EH (cell line): ENCODE measurements at places on chromosomes 1 and 21.
A peak's percentile ranks its signal among the peaks of the same experiment; 100 is the strongest.

- peak; percentile 89 for DNase-seq
Measured at GRCh38 chr1:40076895-40077312, 20.1 kb downstream of the PPT1 start.

DNA sequence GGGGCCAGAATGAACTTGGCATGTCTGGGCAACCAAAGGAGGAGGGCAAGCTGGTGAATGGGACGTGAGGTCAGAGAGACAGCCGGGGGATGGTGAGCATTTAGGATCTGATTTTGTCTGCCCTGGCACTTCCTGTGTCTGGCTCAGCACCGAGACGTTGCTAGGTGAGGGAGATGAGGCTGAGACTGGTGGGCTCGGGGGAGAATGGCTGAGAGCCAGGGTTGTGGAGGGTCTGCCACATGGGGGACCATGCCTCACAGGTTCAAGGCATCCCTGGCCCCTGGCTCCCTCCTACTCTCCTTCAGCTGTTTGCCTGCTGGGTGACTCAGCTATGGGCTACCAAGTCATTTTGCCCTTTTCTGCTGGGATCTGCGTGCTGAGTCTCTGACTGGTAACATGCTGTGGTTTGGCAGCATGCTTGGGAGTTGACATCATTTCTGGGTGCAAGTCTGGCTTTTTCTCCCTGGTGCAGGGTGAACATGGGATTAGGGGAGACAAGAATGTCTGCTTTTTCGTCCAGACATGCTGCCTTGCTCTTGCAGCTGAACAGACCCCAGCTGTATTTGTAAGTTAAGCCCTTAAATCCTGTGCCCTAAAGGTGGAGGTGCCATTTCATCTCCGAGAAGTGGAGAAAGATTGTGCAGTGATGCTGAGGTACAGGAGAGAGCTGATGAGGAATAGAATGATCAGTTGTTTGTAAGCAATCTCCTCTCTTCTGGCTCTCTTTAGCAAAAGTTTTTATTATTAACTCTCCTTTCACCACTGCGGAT lies 17.6 kb downstream of the GALNT2 start:
- peak; percentile 99 for DNase-seq

- peak; percentile 31 for DNase-seq
Measured at GRCh38 chr1:228988664-228989063, 253.4 kb downstream of the RHOU start.

DNA sequence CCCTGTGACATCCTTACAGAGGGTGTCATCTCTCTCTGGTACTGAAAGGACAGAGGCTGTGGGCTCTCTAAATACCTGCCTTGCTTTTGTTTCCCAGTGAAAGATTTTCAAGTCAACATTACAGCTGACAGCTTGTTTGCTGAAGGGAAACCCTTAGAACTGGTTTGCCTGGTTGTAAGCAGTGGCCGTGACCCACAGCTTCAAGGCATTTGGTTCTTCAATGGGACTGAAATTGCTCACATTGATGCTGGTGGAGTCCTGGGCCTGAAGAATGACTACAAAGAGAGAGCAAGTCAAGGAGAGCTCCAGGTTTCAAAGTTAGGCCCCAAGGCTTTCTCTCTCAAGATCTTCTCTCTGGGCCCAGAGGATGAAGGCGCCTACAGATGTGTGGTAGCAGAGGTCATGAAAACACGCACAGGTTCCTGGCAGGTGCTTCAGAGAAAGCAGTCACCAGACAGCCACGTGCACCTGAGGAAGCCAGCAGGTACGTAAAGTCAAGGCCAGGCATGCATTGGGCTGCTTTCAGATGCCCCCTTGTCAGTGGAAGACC lies 11.8 kb downstream of the CD101 start:
- DNase-seq = no peak

DNA sequence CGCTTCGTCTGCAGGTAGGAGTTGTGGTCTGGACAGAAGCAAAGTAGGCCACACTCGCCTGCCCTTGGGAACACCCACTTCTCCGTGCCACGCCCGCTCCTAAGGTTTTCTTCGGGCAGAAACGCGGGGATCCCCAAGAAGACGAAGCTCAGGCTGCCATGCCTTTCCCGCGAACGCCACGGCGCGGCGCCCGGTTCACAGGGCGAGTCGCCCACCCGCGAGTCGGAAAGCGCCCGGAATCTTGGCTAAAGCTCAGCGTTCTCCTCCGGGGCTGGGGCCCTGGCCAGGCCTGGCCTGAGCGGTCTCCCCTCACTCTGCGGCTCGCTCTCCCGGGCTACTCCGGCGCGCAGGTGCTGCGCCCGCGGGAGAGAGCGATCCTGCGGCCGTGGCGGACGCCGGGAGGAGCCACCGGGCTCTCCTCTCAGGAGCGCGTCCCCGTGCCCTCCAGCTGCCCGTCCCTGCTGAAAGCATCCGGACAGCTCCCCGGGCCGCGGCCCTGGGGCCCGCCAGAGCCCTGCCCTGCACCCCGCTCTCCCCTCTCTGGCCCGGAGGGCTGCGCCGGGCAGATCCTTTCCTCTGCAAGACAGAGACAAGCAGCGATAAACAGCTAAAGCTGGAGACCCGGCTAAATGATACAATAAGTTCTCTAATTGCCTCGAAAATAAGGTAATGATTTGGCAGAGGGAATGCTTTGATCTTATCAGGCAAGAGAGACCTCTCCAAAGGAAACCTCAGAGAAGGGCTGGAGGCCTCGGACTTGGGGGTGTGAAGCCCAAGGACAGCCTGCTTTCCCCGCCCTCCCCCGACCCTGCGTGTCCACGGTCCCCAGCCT lies 6.7 kb upstream of the WNT2B start:
- peak; percentile 74 for DNase-seq

GRCh38 chr1:115922801-115923200 lies 53.5 kb upstream of the SLC22A15 start:
- no peak for DNase-seq

DNA sequence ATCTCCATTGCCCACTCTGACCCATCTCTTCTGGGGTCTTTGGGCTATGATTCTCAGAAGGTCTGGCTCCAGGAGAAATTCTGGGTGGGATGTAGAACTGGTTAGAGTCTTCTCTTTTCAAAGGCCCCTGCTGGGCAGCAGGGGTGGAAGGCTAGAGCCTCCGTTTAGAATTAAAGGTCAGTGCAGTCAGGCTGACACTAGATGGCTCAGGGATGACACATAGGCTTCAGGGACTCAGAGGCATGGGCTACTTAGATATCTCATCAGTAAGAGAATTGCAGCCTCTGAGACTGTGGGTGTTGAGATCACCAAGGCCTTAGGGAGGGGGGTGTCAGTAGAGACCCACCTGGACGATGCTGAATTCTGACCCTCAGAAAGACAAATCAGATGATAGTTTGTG lies 12.6 kb upstream of the PPM1J start:
- DNase-seq = peak; percentile 55

GRCh38 chr1:8339203-8339600 lies 21.3 kb downstream of the SLC45A1 start:
- DNase-seq = no peak

GRCh38 chr1:151838222-151839081 lies 1.2 kb downstream of the C2CD4D start:
- peak; percentile 31 for DNase-seq

- DNase-seq = no peak
Measured at GRCh38 chr1:96820671-96821070, 99.1 kb downstream of the PTBP2 start.

DNA sequence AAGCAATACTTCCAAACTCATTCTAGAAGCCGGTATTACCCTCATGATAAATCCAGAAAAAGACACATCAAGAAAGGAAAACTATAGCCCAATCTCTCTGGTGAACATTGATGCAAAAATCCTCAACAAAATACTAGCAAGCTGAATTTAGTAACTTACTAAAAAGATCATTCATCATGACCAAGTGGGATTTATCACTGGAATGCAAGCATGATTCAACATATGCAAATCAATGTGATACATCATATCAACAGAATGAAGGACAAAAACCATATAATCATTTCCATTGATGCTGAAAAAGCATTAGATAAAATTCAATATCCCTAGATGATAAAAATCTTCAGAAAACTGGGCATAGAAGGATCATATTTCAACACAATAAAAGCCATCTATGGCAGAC lies 402.9 kb downstream of the TGFB2 start:
- DNase-seq = no peak

DNA sequence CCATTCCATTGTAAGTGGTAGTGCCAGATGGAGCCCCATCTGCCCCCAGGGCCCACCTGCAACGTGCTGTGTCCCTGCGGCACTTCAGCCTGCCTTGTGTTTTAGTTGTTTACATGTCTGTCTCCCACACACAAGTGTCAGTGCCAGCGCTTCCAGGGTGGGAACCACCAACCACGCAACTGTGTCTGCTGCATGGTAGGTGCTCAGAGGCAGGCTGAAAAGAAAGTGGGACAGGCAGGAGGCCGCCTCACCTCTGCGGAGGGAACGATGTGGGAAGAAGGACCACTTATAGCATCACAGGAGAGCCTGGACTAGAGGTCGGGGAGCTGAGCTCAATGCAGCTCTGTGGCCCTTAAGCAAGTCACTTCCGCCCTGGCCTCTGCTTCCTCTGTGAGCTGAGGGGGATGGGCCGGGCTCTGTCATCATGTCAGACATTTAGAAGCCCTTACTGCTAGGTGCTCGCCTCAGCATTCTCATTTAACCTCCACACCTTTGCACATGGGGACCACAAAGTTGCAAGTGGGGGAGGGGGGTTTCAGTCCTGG lies 17.9 kb downstream of the SLC9A1 start:
- peak; percentile 52 for DNase-seq

- DNase-seq = no peak
Measured at GRCh38 chr1:206112600-206113301, 4.4 kb downstream of the AVPR1B start.

DNA sequence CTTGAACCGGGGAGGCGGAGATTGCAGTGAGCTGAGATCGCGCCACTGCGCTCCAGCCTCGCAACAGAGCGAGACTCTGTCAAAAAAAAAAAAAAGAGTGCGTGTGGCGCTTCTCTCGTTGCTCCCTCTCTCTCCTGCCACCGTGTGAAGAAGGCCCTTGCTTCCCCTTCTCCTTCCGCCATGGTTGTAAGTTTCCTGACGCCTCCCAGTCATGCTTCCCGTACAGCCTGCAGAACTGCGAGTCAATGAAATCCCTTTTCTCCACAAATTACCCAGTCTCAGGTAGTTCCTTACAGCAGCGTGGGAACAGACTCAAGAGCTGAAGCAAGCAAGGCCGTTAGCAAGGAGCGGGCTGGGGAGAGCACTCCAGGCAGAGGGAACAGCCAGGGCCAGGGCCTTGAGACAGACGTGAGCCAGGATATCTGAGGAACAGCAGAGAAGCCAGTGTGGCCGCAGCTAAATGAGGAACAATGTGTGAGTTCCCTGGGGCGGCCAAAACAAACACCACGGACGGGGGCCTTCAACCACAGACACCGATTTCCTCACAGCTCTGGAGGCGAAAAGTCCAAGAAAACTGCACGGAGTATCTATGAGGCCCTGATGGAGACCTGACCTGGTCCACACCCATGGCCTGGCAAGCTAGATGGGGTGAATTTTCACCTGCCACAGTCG lies 54.2 kb upstream of the ETS2 start:
- DNase-seq = peak; percentile 24

DNA sequence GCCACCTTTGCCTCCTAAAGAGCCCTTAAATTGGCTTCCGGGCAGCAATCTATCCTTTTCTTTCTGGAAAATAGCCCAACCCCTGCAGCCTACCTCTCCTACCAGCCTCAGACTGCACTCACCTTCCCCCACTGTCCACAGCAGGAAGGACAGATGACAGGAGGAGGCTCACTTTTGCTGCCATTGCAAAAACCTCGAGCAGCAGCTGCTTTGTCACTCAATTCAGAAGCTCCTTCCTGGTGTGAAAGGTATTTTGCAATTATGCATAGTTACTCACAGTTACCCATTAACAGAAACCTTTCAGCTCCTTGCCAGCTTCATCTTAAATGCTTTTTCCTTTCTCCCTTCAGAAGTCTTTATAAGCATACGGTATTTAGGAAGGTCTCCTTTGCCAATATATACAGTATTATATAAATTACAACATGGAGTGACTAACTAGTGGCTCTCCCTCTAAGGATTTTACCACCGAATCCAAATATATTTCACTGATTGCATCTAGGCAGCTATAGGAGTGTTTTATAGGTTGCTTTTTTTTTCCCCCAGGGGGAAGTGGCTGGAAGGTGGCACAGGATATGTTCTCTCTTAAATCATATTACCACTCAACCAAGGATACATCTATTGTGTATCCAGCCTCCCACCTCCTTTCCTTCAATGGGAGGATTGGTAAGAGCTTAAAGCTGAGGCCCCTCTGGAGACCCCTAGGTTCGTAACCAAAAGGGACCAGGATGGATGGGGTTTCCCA lies 142.1 kb upstream of the IPO9 start:
- no peak for DNase-seq

- peak; percentile 50 for DNase-seq
Measured at GRCh38 chr21:14926186-14926585, 138.6 kb downstream of the NRIP1 start.

DNA sequence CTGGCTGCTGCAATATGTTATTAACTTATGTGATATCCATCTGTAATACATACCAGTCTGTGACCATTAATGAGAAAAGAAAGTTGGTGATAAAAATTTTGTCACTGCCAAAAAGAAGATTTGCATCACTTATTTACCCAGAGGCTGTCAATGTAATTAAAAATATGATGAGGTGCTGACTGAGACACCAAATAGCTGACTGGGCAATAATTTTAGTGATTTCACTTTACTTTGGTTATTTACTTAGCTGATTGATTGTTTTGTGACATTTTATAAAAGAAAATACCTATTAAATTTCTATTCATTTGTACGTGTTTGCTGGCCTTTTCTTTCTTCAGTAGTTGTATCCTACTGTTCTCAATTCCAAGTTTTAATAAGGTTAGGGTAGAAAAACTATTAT lies 139.2 kb downstream of the HLX start:
- DNase-seq = no peak

DNA sequence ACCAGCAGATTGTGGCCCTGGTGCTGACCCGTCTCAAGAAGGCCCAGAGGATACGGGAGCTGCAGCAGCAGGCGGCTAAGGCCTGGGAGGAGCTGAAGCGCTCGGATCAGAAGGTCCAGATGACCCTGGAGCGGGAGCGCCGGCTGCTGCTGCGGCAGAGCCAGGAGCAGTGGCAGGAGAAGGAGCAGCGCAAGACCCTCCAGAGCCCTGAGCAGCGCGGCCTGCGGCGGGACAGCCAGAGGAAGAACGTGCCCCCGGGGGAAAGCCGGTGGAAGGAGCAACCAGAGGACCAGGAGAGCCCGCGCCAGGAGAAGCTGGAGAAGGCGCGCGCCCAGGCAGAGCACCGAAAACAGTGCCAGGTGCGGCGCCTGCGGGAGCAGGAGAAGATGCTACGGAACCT lies 1.0 kb downstream of the CCDC185 start:
- no peak for DNase-seq

- DNase-seq = no peak
Measured at GRCh38 chr1:47521034-47521881, 83.4 kb downstream of the FOXD2 start.

GRCh38 chr1:29924017-29924431 lies 687.7 kb downstream of the PTPRU start:
- DNase-seq = no peak

- peak; percentile 73 for DNase-seq
Measured at GRCh38 chr1:203273206-203273868, 32.0 kb upstream of the BTG2 start.

- no peak for DNase-seq
Measured at GRCh38 chr21:44713130-44713529, 1.8 kb upstream of the TSPEAR start.

- DNase-seq = no peak
Measured at GRCh38 chr1:93005252-93005598, 44.0 kb upstream of the DIPK1A start.

- no peak for DNase-seq
Measured at GRCh38 chr1:58979086-58979485, 195.2 kb upstream of the JUN start.
